Right renal pelvis (tissue), 4 donors: ENCODE measurements at places on chromosomes 2 and 18. TPM values are rescaled to one million over a fixed set of nuclear protein-coding genes. Genes with fewer than 3 reads are reported as not detected.

DNA sequence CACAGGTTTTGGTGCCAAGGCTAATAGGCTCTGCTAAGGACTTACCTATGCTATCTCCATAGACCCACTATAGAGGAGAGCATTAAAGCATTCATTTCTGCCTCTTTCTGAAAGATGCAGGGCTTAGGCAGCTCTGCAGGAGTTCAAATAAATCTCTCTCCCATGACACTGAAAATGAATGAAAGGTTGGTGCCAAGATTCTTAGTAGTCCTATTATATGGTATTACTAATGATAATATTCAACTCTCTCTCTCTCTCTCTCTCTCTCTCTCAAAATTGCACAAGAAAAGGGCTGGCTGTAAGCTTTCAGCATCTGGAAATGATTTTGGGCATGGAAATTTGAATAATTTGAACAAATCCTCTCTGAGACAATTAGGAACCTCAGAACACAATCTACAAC, 433.7 kb downstream of the MBD2 start:
- DNase-seq, result no peak

- DNase-seq, result peak; percentile 71
Measured at GRCh38 chr18:3450012-3450798, at the start of gene TGIF1. TGIF1 (plus strand) TSS chr18:3450172; CDS start chr18:3450490, 318 bp downstream.

- DNase-seq, result no peak
Measured at GRCh38 chr2:37203708-37204107, 7.4 kb downstream of the CEBPZOS start.

DNA sequence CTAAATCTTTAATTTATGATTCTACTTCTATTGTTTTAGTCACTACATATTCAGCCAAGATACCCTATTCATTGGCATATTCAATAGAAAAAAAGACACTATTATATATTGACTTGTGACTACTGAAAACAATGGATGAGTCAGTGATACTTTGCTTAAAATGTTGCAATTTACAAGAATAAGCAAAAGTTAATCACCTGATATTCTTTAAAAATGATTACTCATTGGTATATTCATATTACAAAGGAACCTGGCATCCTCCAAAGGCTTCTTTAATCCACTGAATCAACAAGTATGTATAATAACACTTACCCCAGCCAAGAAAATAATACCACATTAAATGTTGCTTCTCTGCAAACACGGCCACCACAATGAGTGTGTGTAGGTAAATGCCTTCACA, 87.8 kb downstream of the CALCRL start:
- no peak for DNase-seq

The FAM237A gene
- not detected for polyA plus RNA-seq

The ABCB11 gene
- polyA plus RNA-seq, result 0.01 TPM

The EIF2B4 gene
- 54.5 TPM for polyA plus RNA-seq

The ILKAP gene
- polyA plus RNA-seq, result 39.9 TPM
